ENCODE measurements at places on chromosomes 1 and 21. TPM values are rescaled to one million over a fixed set of nuclear protein-coding genes. Genes with fewer than 3 reads are reported as not detected.

GRCh38 chr1:244162786-244163530 is 111.9 kb downstream of the ZBTB18 start:
- DNase-seq = no peak

GRCh38 chr1:167060141-167061072 is 29.8 kb downstream of the GPA33 start:
- DNase-seq = no peak

- no peak for DNase-seq
Observed at GRCh38 chr1:51856745-51857144, 21.8 kb downstream of the NRDC start.

- no peak for DNase-seq
Observed at GRCh38 chr1:175033953-175034352, 10.7 kb upstream of the MRPS14 start.

The C1orf87 gene
- total RNA-seq = not detected

The USP48 gene
- total RNA-seq = 47.1 TPM
